ENCODE measurements at places on chromosomes 2 and 18.
A peak's percentile ranks its signal among the peaks of the same experiment; 100 is the strongest.

- DNase-seq, result no peak
Measured at GRCh38 chr2:101622210-101623030, 75.1 kb upstream of the MAP4K4 start.

DNA sequence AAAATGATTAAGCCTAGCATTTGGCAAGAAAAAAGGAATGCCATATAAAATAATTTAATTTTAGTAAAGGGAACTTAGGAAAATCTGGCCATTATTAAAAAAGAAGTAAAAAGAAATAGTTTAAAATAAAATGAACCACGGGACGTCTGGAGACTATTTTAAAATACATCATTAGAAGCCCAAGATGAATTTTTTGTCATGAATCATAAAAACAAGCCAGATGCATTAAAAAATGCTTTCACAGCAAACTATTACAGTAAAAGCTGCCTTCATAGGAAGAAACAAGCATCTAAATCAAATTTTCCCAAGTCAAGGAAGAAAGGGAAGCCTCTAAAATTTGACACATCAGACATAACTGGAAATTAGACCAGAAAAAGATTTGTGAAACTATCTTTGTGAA lies 33.0 kb downstream of the COL5A2 start:
- DNase-seq, result peak; percentile 36

GRCh38 chr2:159366538-159366937 lies 80.0 kb upstream of the WDSUB1 start:
- DNase-seq, result no peak

DNA sequence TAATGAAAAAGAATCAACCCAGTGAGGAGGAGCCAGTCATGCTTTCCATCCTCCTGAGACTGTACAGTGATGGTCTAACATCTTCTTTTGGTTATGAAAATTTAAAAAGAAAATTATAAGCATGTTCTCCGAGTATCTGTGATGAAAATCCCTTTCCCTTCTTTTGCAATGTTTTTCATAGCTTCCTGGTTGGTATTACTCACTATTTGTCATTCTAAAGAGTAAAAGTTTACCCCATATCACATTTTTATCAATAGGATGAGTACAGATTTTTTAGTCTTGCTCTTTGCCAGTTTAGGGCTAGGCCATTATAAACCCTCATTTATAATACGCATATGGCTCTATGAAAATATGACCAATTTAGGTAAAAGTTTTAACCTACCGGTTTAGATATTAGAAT lies 564.1 kb downstream of the SUCLG1 start:
- no peak for DNase-seq

DNA sequence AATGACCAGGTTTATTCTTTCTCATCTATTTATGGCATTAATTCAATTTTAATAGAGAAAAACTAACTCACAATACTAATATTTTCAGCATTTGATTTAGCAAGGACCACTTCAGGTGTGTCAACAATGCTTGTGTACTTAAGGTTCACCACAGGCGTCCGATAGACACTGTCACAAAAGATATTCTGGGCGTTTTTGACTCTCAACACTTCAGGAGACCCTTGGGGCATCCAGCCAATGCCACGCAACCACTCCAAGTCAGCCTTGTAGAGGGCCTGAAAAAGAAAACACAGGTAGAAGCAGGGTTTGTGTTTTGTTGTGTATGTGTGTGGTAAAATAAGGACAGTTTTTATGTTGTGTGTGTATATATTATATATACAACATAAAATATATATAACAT lies 158.2 kb downstream of the NEB start:
- DNase-seq, result no peak

GRCh38 chr2:111522231-111522768 lies 361.7 kb downstream of the ANAPC1 start:
- DNase-seq, result peak; percentile 43

Measured in GM23248 (cell line).